ENCODE measurements at places on chromosomes 6 and 20. TPM values are rescaled to one million over a fixed set of nuclear protein-coding genes. Genes with fewer than 3 reads are reported as not detected.

BHLHE23 gene
- total RNA-seq, result not detected

AVP gene
- total RNA-seq, result not detected

BCAS1 gene
- total RNA-seq, result not detected

C20orf144 gene
- not detected for total RNA-seq

NR2E1 gene
- not detected for total RNA-seq

HLA-DPA1 gene
- total RNA-seq, result 7.6 TPM

SLC22A2 gene
- total RNA-seq, result not detected

ATP6V1G2 gene
- 3.5 TPM for total RNA-seq

Data from articular chondrocyte of knee joint (primary cell).